Effector CD4-positive, alpha-beta T cell (primary cell): ENCODE measurements at places on chromosomes 11 and 22.

- no peak for DNase-seq
Observed at GRCh38 chr11:123517559-123518364, 87.7 kb downstream of the GRAMD1B start.

DNA sequence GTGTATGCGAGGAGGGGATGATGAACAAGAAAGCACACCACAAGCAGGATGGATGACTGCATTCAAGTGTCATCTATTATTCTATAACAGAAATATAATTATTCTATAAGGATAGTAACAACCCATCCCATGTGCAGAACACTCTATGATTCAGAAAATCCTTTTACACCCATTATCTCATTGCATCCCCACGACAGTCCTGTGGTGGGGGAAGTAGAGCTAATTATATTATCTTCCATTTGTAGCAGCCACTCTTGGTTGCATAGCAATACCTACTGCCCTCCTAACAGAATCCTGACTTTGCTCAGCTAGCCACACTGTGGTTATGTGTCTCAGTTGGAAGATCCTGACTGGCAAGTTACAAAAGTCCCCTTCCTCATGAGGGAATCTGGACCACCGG lies 406.5 kb upstream of the NARS2 start:
- DNase-seq: no peak

- no peak for DNase-seq
Observed at GRCh38 chr22:36461665-36462649, 19.5 kb downstream of the TXN2 start.

GRCh38 chr11:93517041-93517440 lies 26.1 kb downstream of the SMCO4 start:
- DNase-seq: no peak

- DNase-seq: no peak
Observed at GRCh38 chr11:72353861-72354260, 80.5 kb downstream of the CLPB start.

DNA sequence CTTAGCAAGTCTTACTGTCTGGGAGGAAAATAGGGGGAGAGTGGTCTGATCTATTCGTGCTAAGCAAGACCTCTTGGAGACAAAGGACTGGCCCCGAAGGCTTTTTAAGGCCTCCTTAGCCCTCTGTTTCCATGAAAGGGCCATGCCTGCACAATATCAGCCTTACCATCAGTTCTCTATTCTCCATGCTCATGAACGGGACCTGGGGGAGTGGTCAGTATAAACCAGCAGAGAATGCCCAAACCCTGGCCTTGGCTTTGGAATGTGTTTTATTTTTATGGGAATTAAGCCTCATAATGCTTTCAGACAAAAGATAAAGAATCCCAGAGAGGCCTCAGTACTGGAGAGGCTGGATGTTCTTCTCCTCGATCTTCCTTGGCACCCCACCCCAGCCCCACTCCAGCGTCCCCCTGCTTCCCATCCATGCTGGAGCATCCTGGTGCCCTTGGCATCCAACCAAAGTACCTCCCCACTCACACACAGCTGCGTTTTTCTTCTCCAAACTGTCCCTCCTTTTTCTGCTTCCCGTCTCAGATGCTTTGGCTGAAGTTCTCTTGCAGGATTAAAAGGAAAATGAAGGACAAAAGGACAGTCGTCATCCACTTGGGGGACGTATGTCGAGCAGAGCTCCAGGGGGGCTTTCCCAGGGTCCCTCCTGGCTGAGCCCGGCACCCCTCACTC lies 18.6 kb downstream of the FXYD6 start:
- no peak for DNase-seq

DNA sequence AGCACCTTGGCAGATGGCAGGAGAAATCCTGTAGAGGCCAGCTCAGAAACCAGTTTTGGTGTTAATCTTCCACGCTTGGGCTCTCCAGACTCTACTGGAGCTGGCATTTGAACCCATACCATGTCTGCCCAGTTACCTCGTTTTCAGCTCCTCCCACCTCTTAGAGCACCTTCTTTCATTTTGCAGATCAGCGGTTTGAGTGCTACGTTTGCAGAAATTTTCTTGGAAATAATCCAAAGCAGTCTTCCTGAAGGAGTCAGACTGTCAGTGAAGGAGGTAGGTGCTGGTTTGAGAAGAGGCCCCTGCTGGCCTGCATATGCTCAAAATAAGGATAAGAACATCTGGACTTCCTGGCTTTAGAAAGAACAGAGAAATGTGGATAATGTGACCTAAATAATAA lies 13.7 kb downstream of the COA4 start:
- DNase-seq: no peak

GRCh38 chr11:10444725-10445315 lies 10.2 kb upstream of the AMPD3 start:
- no peak for DNase-seq

DNA sequence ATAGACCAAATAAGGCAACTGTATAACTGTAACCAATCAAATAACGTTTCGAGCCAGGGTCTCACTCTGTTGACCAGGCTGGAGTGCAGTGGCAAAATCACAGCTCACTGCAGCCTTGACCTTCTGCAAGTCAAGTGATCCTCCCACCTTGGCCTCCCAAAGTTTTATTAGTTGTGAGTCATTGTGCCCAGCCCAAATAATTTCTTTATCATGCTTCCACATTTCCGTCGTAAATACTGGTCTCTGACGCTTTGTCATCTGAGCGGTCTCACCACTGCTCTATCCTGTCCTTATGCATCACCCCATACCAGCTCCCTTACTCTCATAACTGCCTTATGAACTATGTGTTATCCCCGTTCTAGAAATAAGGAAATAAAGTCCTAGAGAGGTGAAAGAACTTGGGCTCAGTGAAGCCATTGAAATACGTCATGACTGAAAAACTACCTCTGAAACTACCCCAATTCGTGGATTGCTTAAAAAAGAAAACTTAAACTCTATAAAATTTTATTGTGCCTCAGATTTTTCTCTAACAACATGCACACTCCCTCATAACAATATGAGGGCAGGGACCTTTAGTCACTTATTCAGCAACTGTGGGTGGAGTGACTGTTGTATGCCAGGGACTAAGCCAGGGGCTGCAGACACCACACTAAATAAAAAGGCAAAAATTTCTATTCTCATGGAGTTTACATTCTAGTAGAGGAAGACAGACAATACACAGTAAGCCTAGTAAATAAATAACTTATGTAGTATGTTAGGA lies 15.8 kb upstream of the RTN4RL2 start:
- DNase-seq: no peak

DNA sequence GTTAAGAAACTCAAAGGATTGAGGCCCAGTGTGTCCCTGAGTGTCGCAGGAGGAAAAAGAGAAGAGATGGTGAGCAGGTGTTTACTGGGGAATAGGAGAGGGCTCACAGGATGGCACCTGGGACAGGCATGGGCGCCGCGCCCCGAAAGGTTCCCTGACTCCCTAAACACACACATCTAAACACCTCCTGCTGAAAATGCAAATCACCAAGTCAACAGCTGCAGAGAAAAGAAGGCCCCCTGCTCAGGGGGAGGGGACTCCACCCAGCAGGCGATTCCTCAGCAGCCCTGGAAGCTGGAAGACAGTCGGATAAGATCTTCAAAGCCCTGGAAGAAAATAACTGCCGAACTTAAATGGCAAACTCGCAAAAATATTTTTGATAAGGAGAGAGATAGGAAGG lies 377.2 kb downstream of the BRD1 start:
- DNase-seq: no peak

DNA sequence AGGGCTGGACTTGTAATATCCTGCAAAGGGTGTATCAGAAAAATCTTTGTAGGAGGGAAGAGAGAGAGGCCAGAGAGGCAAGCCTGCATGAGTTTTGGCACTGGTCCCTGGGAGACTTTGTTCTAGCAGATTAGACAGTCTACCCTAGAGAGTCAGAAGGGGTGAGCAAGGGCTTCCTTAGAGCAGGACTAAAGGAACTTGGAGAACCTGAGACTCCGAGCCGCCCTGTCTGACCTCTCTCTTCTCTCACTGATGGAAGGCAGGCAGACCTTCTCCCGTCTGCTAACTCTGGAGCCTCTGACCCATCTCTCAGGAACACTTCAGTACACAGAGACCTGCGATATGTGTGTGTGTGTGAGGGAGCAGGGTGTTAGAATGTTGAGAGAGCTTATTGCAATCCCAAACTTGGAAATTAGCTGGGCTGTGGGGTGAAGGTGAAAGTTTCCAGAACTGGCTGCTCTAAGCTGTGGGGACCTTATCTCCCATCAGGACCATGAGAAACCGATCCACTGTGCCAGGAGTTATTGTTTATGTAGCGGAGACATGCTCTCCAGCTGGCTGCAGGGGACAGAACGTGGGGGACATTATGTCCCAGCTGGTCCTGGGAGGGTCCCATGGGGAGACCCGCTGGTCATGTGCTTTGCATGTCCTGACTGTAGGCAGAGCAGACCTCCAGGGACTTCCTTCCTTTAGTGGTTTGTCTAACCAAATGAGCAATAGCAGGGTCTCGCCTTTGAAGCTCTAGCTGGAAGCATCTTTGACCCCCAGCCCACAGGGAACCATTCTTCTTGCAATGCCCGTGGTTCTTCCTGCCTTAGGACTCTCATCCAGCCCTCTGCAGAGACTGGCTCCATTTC lies 51.1 kb downstream of the TIMP3 start:
- DNase-seq: no peak

DNA sequence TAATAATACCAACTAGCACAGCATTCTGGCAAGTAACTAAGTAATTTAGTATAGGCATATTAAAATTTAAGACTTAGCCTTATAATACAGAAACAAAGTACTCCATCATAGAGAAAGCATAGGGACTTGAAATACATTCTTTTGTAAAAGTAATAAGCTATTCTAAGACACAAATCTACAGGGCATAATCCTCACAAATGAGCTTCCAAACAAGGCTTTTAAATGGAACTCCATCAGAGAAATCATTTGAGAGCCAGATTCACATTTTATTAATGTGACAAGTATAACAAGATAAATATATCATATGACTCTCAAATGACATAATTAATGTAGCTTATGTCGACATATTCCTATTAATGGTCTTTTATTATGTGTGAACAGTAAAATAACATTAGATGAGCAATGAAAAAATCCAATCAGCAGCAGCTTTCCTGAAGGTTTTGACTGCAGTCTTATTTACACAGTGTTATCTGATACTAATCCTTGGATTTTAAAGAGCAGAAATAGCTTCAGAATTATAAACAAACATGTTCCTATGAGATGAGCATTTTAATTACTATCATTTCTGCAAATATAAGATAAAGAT lies 241.4 kb downstream of the TTC28 start:
- no peak for DNase-seq

DNA sequence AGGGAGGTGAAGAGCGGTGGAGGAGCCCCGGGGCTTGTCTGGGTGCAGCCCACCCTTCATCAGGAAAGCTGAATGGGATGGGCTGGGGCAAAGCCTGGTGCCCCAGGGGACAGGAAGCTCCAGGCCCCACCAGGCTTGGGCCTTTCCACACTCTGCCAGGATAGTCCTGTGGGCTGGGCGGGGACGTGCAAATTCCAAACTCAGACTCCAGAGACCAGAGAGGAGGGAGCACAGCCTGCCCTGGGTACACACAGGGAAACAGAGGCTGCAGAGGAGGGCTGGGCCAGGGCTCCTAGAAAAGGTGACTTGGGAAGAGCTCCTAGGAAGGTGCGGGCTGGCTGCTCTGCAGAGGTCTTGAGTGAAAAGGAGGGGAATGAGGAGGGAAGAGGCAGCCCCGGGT lies 124.7 kb downstream of the MED15 start:
- DNase-seq: no peak

DNA sequence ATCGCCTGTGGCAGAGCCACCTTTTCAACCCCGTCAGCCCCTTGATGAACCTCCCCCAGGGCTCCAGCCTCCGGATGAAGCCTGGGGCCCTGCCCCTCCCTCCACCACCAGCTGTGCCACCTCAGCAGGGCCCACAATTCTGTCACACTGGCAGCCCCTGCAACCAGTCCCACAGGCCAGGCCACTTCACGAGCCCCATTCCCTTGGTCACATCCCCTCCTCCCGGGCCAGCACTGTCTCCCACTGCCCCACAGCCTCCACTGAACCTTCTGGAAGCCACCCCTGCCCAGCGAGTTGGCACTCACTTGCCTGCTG lies 19.9 kb downstream of the OSBPL5 start:
- DNase-seq: no peak

GRCh38 chr11:11420191-11420898 lies 67.3 kb upstream of the CSNK2A3 start:
- no peak for DNase-seq

DNA sequence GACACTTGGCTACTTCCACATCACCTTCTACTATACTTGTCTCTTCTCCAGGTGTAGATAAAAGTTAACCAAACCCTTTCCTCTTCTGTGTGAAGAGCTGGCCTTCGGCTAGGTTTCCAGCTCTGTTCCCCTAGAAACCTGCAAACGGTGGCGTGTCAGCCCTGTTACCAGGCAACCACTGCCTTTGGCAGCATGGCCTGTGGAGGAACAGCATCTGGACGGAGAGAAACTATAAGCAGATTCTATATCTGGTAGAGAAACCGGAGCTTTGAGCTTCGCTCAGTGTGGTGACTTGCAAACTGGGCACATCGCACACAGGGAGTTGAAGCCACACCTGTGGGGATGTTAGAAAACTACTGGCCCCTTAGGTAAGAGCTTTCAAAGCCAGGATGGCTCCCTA lies 35.9 kb downstream of the ARAP1 start:
- DNase-seq: no peak

DNA sequence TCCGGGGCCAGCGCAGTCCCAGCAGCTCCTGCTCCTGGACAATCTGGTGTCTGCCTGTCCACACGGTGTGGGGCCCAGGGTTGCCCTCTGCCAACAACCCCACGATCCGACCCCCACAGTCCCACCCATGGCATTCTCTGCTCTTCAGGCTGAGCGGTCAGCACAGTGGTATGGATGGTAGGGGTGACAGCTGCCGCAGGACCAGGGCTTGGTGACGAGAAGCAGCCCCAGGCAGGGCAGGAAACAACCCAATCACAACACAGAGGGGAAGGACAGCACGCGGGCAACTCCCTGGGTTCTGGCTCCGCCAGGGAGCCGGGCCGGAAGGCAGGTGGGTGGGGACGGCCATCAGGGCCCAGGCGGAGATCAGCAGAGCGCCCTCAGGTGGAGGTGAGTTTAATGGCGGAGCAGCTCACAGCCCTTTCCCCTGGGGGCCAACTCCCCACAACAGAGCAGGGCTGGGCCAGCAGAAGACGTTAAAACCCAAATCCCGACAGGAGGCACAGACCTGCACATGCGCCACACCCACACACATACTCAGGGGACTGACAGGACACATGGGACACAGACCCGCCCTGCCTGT lies 5.3 kb upstream of the CHADL start:
- no peak for DNase-seq

DNA sequence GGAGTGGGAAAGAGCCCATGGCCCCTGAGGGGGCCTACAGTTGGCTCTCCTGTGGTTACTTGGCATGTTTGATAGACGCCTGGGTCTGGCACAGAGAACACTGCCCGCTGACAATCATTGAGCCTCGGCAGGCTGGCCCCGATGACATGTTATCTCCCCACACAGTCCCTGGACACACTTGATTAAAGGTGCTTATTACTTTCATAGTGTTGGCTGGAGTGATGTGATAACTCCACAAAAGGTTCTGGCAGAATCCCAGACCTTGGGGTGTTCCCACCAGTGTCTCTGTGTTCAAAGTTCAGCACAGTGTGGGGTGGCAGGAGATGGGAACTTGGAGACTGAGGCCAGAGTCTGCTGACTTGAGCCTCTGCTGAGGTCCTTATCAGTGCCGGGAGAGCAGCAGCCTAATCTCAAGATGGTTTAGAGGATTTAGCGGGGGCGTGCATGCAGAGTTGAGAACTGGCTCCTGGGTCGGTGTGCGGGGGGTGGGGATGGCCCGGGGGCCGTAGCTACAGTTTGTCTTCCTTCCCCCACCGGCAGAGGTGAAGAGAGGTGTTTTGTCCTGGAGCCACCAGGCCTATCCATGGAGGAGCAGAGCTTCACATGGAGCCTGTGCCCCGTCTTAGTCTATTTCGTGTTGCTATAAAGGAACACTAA lies 22.5 kb downstream of the PARVB start:
- no peak for DNase-seq

GRCh38 chr22:44088976-44089570 lies 65.0 kb downstream of the PARVB start:
- DNase-seq: no peak
